ENCODE measurements at places on chromosomes 6 and 20.

DNA sequence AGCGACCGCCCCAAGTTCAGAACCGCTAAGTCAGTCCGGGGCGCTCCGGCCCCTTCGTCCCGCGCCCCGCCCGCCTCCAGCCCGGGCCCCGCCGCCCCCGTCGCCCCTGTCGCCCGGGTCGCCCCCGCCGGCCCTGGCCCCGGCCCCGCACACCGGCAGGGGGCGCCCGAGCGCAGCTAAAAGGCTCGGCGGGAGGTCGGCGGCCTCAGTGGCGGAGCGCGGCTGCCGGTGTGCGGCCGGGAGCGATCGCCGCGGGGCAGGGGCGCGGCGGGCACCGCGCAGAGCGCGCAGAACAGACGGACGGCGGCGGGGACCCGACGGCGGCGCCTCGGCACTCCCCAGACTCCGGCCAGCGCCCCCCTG lies at the start of gene FNDC1:
Gene FNDC1 (plus strand): TSS at position 208 of the 363 bp plus-strand sequence. CDS start 197 bp downstream, outside the sequence.
- peak; percentile 75 for DNase-seq

DNA sequence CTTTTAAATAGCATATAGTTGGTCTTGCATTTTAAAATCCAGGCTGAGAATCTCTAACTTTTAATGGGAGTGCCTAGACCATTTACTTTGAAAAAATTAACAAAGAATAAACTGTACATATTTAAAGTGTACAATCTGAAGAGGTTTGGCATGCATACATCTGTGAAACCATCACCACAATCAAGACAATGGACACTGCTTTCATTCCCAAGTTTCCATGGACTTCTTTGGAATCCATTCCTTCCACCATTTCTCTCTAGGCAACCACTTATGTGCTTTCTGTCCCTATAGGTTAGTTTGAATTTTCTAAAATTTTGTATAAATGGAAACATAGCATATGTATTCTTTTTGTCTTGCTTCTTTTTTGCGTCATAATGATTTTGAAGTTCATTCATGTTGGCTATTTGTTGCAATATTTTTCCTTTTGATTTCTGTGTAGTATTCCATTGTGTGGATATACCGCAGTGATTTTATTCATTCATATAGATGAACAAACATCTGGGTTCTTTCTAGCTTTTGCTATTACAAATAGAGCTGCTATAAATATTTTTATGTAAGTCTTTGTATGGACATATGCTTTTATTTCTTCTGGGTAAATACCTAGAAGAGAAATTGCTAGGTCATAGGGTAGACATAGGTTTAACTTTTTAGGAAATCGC lies 50.9 kb downstream of the NEDD9 start:
- DNase-seq = no peak

GRCh38 chr6:158237656-158238055 lies 69.5 kb downstream of the GTF2H5 start:
- DNase-seq = no peak

DNA sequence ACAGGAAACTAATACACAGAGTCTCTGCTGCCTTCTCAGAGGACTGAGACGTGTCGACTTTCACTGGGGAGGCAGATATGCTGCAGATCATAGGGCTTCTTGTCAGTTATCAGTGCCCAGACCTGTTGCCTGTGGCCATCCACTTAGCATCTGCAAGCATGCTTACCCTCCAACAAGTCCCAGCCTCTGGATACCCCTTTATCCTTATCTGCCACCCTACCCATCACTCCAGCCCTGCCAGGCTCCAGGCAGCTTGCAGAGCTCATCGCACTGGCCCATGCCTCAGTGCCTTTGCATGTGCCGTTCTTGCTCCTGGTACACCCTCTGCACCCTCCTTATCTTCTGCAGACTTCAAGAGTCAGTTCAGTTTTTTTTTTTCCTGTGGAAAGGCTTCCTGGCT lies 119.2 kb downstream of the TOX2 start:
- no peak for DNase-seq

GRCh38 chr6:14784596-14785492 lies 461.0 kb upstream of the JARID2 start:
- no peak for DNase-seq

DNA sequence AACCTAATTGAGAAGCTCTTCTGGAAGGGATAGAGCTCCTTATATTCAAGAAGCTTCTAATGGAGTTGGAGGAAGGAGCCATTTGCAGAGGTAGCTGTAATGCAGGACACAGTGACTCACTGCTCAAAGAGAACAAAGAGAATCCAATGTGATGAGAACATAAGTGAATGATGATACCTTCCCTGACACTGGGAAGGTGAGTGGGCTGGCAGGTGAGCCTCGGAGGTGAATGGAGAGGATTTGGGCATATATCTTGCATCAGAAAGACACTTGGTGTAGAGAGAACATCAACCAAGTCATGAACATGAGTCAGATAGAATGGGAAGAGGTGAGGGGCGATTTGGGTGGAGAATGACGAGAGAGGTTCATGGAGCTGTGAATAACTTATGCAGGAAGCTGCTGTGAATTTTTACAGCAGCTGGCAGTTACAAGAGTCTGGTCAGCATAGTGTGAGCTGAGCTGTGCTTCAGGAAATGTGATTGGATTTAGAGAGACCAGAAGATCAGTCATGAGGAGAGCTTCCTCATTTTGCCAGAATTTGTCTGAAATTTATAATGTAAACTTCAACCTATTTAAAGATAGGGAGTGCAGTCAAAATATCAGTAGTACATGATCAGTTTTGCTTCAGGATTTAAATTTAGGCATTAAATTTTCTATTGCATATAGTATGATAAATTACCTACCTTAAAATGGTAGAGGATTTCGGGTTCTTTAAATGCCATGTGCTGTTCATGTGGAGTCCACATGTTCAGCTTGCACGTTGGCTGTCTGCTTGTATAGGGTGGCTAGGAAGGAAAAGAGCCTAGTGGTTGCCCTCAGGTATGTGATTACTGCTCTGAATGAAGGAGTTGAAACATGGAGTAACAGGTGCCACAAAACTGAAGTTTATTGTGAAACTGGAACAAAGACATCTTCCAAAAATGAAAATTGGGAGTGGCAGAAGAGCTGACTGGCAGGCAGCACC lies 59.2 kb upstream of the KIF25 start:
- no peak for DNase-seq

GRCh38 chr6:136927292-136927691 lies 5.2 kb downstream of the SLC35D3 start:
- DNase-seq = no peak

GRCh38 chr6:50780382-50780781 lies 38.3 kb upstream of the TFAP2B start:
- no peak for DNase-seq

DNA sequence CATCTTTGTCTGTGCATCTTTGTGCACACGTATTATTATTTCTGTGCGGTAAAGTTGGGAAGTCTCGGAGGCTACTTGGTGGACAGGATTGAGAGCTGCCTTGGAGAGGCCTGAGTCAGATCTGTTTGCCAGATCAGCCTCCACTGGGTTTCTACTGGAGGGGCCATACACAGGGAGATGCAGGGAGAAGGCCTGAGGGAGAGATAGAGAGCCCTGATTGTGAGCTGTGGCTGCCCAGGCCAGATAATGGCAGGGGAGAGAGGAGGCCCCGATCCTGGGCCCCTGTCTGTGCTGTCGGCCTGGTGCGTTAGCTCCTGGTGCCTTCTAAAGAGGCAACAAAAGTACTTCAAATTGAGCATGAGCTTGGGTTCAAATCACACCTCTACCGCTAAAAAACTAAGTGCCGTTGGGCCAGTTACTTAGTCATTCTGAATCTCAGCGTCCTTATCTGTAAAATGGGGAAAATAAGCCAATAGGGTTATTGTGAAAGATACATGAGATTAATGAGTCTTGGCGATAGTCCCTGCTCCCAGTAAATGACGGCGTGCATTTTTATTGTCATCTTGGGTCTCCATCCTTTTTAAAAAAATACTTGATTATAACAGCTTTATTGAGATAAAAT lies 27.6 kb upstream of the ADA start:
- DNase-seq = no peak

- DNase-seq = no peak
These were observed 69.1 kb downstream of the NRSN1 start for GRCh38 chr6:24194978-24195700.

- DNase-seq = no peak
These were observed 8.3 kb downstream of the PHF3 start for GRCh38 chr6:63643862-63644261.

DNA sequence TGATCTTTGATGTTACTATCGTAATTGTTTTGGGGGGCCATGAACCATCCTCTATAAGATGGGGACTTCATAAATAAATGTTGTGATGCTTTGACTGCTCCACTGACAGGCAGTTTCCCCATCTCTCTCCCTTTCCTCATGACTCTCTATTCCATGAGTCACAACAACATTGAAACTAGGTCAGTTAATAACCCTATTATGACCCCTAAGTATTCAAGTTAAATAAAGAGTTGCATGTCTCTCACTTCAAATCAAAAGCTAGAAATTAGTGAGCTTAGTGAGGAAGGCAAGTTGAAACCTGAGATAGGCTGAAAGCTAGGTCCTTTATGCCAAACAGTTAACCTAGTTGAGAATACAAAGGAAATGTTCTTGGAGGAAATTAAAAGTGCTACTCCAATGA lies 491.0 kb downstream of the HAO1 start:
- no peak for DNase-seq

All from eye (tissue), 1 donor.